ENCODE measurements at places on chromosomes 16 and 17.

- peak; percentile 42 for DNase-seq
These were observed 1.0 kb downstream of the MCRIP1 start for GRCh38 chr17:81831957-81832607.

DNA sequence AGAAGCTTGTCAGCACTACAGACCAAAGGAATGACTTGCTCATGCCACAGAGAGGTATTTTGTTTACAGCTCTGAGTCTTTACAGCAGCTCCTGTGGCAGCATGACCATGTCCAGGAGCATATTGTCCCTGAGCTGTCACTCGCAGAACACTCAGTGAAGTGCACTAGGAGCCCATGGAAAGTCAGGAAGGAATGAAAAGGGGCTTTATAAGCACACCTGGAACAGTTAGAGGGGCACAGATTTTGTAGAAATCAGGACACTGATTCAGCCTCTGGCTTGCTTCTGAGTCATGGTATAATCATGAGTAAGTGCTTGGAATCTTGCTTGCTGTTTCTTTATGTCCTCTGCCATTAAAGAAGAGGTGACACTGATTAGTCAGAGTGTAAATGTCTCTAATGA is 41.0 kb downstream of the TADA2A start:
- no peak for DNase-seq

DNA sequence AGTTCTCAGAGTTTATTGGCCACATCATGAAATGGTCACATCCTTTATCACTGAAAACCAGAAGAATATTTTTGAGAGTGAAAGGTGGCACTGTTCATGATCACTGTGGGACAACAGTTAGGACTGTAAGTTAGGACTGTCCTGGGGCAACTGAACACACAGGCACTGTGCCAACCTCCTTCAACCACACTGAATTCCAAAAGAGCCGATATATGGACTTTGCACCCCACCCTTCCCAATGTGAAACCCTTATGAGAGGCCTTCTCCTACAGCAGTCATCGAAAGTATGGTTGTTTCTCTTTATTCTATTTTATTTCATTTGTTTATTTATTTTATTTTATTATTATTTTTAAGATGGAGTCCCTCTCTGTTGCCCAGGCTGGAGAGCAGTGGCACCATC is 353.5 kb downstream of the TOX3 start:
- DNase-seq: no peak

DNA sequence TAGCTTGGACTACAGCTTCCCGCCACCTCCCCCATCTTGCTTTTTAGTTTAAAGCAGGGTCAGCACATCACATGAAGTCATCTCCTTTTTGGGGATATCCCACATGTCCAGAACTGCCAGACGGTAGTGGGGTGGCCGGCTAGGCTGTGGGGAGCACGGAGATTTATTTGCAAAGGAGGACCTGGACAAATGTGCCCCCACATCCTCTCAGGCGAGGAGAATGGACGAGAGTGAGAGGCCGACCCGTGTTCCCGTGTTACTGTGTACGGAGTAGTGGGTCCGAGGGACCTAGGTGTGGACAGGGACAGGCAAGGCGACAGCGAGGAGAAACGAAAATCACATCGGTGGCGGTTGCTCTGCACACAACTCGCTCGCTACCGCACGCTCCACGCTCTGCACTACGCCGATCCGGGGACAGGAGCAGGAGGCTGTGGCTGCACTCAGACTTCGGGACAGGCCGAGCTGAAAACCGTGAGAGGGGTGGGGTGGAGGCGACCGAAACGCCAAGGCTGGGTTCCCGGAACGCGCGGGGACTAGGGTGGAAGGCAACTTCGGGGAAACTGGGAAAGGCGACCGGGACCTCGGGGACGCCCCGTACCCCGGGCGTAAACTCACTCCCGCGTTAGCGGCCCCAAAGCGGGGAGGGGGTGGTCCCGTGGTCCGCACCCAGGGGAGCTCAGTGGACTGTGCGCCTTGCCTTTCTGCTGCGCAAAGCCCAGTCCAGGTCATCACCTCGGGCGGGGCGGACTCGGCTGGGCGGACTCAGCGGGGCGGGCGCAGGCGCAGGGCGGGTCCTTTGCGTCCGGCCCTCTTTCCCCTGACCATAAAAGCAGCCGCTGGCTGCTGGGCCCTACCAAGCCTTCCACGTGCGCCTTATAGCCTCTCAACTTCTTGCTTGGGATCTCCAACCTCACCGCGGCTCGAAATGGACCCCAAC is at the start of gene MT1A:
Gene MT1A (plus strand): TSS at position 853 of the 937 bp plus-strand sequence. CDS start 73 bp downstream, at position 926.
- DNase-seq: no peak

GRCh38 chr17:50818261-50818660 is 17.1 kb upstream of the WFIKKN2 start:
- no peak for DNase-seq

DNA sequence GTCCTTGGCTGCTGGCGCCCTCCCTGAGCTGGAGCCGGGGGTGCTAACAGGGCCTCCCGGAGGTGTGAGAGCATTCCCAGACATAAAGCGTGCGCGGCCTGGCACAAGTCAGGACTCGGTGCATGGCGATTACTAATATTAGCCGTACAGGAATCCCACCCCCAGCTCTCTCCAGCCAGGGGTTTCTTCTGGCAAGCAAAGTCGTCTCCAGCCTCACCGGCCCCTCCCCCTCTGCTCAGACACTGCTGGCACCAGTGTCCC is 5.0 kb downstream of the CASKIN1 start:
- DNase-seq: no peak

Measured in stimulated activated CD4-positive, alpha-beta T cell treated with anti-CD3 and anti-CD28 coated beads, Interleukin-15, amount 100 ng/mL, for 48 hours (primary cell).